ENCODE measurements at places on chromosomes 1 and 21.

- no peak for DNase-seq
Measured at GRCh38 chr21:14870853-14871149, 194.0 kb downstream of the NRIP1 start.

DNA sequence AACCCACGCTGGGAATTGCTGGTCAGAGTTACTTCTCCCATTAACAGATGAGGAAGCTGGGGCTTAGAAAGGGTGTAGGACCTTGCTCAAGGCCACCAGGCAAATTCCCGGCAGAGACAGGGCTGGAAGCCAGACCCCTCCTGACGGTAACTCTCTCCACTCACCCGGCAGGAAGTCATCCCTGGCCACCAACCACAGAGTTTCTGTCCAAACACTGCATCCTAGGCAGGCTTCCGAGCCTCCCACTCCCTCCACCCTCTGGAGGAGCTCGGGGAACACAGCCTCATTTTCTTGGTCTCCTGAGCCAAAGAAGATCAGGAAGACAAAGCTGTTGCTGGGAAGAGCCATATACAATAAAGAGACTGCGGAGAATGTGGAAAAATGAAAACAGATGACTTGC, 25.0 kb upstream of the ZNF436 start:
- DNase-seq, result no peak

DNA sequence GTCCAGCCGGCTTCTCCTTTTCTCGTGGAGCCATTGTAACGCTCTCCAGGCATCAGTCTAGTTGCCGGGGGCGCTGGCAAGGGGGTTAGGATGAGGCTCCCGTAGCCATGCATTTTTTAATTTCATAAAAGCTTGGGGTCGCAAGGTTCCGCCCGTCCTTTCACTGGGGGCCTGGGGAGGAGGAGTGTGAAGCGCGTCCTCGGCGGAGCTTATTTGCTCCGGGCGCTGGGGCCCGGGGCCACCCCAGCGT, 1.6 kb downstream of the ADGRL2 start:
- DNase-seq, result no peak

GRCh38 chr1:1290238-1290731, 10.0 kb downstream of the SCNN1D start:
- no peak for DNase-seq

- DNase-seq, result no peak
Measured at GRCh38 chr1:53362851-53363642, 35.2 kb upstream of the LRP8 start.

DNA sequence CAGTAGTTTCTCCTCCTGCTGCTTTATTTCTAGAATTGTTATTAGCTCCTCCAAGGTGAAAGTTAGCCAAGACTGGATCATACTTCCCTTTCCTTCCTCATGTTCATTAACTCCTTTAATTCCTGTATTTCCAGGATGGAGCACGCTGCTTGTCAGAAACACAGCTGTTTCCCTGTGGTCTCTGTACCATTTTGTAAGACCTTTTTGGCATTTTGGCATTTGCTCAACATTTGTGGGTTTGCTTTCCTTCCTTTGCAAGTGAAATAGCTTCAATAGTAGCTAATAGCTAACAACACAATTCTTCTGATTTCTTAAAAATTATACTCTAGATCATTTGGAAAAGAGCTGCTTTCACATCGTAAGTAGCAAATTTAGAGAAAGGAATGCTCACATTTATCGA, 44.3 kb upstream of the HPDL start:
- no peak for DNase-seq

DNA sequence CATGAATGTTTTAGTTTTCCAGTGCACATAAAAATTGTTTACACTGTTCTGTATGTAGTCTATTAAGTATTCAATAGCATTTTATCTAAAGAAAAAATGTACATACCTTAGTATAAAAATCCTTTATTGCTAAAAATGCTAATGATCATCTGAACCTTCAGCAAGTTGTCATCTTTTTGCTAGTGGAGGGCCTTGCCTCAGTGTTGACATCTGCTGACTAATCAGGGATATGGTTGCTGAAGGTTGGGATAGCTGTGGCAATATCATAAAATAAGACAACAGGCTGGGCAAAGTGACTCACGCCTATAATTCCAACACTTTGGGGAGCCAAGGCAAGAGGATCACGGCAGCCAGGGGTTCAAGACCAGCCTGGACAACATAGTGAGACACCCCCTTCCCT, 9.0 kb downstream of the DYNLT5 start:
- no peak for DNase-seq
